ENCODE measurements at places on chromosomes 13 and 19. TPM values are rescaled to one million over a fixed set of nuclear protein-coding genes. Genes with fewer than 3 reads are reported as not detected.

GTF2F1 gene
- 58.2 TPM for total RNA-seq

FFAR1 gene
- not detected for total RNA-seq

- no peak for DNase-seq
Measured at GRCh38 chr13:75316427-75316826, 165.5 kb downstream of the TBC1D4 start.

DNA sequence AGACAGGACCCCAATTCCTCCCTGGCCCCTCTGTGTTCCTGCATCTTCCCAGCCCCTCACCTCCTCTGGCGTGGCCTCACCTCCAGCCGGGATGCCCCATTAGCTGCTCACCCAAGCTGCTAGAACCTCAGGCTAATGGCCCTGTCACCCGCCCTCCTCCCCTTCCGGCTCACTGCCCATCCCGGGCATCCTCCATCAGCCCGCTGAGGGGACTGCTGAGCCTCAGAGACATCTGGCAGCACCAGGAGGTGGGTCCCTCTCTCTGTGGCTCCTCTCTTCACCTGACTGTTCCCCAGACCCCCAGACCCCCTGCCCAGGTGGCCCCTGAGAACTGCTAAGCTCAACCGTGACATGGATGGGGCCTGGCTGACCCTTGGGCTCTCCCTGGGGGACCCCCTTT is 2.9 kb downstream of the FFAR1 start:
- DNase-seq = no peak

DNA sequence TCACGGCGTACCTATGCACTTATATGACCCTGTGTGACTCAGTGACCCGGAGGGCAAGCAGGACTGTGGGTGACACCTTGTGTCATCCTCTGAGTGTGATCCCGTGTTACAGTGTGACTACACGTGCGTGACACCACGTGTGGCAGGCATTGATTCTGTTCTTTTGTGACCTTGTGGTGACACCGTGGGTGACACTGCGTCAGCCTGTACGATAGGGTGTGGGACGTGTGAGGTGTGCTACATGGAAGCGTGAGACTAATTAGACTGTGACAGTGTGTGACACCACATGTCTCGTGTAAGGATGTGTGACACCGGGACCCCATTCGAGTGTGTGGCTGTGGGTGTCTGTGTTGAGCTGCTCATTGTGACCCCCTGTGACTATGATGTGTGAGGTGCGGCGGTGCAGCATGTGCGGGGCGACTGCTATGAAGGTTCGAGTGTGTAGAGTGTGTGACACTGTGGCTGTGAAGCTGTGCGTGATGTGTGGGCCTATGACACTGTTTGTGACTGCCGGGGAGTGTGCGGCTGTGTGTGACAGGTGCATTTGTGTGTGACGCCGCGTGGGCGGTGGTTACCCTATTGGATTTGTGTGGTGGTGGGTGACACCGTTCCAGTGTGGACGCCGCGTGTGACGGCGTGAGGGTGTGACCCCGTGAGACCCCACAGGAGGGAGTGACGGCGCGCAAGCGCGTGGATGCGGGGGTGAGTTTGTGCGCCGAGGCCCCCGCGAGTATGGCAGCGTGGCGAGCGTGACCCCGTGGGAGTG is 399 bp upstream of the SPTBN4 start:
- peak; percentile 37 for DNase-seq

DNA sequence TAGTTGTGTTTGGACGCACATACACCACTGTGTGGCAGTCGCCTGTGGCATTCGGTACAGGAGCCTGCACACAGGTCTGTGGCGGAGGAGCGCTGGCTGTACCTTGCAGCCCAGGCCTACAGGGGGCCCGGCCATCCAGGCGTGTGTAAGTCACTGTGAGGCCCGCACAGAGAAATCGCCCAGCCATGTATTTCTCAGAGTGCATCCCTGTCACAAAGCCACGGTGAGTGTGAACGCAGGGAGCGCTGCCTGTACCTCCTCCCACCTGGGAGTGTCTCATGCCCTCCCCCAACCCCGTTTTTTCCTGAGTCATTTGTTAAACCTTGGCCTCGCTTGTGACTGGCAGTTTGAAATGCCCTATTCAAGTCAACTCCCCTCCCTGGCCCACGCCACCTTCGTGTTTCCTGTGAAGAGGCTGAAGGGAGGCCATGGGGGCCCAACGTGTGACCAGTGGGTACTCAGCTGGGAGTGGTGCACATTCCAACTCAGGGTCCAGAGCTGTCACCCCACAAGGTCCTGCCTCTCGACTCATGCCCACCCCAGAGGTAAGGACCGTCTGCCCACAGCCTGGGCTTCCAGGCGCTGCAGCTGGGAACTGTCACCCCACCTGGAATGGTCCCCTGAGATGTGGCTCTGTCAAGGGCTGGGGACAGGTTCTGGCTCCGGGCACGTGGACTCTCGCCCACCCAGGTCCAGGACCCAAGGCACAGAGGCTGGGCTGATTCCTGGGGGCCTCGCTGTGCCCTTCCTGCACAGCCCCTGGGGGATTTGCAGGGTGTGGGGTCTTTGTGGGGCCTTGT is 11.6 kb upstream of the RASA3 start:
- DNase-seq = no peak

- DNase-seq = no peak
Measured at GRCh38 chr13:39811051-39811450, 155.6 kb downstream of the COG6 start.

DNA sequence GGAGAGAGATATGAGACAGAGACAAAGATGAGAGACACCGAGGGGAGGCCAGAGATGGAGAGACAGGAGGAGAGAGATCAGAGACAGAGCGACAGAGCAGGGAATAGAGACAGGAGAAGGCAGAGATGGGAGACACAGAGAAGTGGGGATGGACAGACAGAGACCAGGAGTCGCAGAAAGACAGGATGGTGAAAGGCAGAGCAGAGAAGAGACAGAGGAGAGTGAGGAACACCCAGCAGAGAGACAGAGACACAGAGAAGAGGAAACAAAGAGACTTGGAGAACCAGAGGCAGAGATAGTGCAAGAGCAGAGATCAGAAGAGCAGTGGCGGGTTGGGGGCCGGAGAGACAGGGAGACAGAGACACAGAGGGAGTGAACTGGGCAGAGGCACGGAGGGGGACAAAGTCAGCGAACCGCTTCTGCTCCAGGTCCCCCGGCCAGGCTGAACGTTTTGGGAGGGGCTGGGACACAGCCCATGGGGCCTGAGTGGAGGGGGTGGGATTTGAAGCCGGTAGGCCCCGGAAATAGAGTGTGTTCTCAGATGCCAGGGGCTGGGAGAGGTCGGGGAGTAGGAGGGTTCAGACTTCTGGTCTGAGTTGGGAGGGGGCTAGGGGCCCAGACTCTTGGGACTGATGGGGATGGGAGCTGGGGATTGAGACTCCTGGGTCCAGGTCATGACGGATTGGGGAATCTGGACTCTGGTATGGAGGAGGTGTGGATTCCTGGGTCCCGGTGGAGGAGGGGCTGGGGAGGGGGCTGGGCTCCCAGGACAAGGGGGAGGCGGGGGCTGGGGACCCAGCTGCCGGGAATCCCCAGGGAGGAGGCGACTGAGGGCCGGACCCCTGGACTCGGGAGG is 654 bp downstream of the ZNF579 start:
- no peak for DNase-seq

Measured in colonic mucosa (tissue), 4 donors.